ENCODE measurements at places on chromosomes 12 and 14.

DNA sequence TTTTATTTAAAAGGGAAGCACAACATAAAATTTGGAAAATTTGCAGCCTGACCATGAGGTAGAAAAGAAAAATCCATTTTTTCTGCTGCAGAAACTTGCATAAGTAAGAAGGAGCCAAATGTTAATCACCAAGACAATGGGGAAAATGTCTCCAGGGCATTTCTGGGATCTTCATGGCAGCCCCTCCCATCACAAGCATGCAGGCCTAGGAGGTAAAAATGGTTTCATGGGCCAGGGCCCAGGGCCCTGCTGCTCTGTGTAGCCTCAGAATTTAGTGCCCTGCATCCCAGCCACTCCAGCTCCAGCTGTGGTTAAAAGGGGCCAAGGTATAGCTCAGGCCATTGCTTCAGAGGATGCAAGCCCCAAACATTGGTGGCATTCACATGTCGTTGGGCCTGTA lies 735.6 kb downstream of the GALC start:
- no peak for DNase-seq

GRCh38 chr12:24134092-24134491 lies 184.6 kb upstream of the SOX5 start:
- DNase-seq = no peak

- DNase-seq = no peak
These were observed 22.4 kb downstream of the IRF2BPL start for GRCh38 chr14:77006132-77006531.

DNA sequence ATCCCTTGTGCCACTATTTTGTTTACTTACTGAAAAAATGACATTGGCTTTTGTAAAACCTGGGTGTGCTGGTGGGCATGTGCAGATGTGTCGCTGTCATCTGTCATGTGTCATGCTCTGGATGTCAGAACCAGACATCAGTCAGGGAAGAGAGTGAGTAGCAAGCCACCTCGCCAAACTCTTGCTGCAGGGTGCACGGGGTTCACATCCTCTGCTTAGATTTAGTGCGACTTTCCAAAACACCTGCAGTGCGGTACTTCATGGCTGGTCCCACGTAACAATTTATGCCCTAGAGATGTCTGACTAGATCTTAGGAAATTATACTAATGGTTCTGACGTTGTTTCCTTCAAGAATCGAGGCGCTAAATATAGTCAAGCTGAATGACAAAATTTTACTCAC lies 106.7 kb downstream of the CRADD start:
- no peak for DNase-seq

DNA sequence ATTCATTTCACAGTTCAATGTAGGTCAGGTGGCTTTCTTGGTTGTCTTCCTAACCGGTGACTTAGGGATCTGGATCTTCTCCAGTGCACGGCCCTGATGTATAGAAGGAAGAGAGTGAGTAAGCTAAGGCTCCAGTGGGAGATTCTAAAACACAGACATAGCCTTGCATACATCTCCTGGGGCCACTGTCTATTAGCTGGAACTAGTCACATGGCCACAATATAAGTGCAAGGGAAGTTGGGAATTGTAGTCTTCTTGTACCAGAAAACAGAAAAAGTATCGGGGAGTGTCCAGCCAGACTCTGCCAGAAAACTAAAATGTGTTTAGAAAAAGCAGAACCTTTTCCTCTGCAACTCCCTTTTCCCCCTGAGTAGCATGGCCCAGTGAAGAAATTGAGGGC lies 531.6 kb downstream of the VRK1 start:
- no peak for DNase-seq

DNA sequence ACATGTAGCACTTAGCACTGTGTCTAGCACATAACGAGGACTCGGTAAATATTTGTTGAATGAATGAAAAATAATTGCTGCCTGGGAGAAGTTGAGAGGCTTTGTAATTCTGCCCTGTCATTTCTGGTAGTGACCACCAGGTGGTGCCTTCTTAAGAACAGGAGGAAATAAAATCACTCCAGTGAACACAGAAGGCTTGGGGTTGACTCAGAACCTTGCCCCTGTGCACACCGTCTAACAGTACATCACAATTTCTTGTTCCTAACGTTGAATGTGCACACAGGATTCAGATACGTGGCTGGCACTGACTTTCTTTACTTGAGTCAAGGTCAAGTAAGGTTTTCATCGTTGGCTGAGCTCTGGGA lies 91.8 kb downstream of the RGS6 start:
- peak; percentile 53 for DNase-seq

DNA sequence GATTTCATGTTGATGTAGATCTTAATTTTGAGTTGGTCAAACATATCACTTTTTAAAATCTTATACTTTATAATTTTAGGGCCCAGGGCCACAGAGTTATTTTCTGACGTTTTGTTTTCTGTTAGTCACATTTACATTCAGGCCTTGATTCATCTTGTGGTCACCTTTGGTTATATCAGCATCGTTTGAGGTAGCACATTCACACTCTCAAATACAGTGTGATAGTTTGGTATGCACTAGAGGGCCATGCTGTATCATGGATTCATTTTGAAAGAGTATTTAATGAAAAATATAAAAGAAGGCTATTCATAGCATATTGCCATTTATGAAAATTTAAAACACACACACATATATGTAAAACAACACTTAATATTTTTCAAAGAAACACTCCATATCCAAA lies 274.6 kb downstream of the RAD51B start:
- DNase-seq = no peak

DNA sequence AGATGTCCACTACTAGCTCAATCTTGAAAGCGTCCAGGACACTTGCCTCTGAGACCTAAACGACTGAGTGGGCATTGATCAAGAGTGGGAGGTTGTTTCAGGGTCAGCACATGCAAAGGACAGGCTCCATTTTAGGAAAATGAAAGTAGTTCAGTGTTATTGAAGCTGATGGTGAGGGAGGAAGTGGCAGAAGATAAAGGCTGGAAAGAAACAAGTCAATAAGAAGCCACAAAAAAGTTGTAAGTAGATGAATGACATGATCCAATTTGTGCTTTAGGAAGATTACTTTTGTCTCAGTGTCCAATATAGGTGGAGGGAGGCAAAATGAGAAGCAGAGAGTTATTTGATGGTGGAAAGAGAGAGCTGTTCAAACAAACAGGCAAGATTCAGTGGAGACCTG lies 22.0 kb downstream of the GPR65 start:
- DNase-seq = no peak

GRCh38 chr14:79357307-79357706 lies 854.0 kb downstream of the DIO2 start:
- no peak for DNase-seq

- no peak for DNase-seq
These were observed 271.9 kb upstream of the PDE3A start for GRCh38 chr12:20096430-20096829.

GRCh38 chr14:72512925-72513324 lies 381.0 kb downstream of the DPF3 start:
- DNase-seq = no peak

GRCh38 chr14:55451950-55452349 lies 11.5 kb upstream of the TBPL2 start:
- DNase-seq = no peak

- DNase-seq = no peak
These were observed 33.5 kb downstream of the RBM19 start for GRCh38 chr12:113932381-113933196.

DNA sequence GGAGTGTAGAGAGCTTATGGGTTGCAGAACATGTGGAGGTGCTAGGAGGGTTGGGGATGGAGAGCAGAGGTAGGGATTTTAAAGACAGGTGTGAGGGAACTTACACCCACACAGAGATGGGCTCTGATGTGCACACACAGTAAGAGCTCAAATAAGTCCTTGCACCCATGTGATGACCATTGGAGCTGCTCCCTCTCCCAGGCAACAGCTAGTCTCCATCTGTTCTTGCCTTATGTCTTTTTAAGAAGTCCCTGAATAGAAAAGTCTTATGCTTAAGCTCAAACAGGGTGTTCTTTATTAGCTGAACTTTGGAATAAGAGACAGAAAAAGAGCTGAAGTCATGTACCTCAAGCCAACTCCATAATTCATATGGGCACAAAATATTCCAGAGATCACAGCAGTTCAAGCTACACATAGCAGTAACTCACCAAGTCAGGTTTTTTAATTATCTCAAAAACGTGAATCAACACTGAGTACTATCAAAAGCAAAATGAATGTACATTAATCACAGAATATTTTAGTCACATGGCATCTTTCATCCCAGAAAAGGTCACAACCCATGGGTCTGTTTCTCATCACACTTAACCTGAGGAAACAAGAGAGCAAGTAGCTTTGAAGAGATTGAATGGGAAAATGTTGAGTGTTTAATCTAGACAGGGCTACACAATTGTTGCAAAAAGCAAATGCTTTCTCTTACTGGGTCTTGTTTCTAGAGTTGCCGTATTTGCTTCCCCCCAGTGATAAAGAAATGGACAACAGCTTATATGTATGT lies 1513.6 kb upstream of the SEL1L start:
- no peak for DNase-seq

DNA sequence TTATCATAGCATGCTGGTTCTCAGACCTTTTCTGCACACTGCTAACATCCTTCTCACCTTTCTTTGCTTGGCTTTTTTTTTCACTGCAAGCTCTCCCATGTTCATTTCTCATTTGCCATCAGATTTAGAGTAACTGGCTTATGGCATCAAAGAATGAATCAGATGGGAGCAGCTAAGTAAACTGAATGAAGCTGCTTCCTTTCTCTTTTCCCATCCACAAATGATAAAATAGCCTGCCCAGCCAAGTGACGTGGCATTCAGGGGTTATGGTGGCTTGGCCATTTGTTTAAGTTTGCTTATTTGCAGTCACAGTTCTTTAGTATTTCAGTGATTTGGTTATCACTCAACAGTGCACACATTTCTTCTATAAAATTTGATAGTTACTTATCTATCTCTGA lies 708.6 kb downstream of the DIO2 start:
- no peak for DNase-seq

GRCh38 chr12:116924558-116925453 lies 14.1 kb downstream of the FBXW8 start:
- DNase-seq = no peak

GRCh38 chr12:80056845-80057244 lies 42.5 kb upstream of the OTOGL start:
- no peak for DNase-seq

DNA sequence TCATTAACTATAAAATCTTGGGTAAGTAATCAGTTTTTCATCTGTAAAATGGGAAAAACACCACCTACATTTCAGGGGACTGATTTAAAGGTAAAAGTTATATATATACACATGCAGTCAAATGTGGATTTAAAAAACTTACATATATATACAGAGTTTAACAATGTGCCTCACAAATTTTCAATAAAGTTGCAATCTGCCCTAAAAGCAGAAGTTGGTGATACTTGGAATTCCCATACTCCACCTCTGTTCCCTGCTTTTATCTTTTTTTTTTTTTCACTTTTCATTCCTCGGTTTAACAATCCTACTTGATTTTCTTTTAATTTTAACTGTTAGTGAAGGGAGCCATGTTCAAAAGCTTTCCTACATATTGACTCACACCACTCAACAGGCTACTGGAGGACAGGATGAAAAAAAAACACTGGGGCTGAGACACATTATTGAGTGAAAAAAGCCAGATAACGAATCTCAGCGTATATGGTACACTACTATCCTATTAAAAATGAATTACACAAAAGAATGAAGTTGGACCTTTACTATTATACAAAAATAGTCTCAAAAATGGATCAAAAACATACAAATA lies 24.3 kb downstream of the SPPL3 start:
- DNase-seq = no peak

- peak; percentile 84 for DNase-seq
These were observed 16.8 kb downstream of the MMP14 start for GRCh38 chr14:22852940-22853767.

DNA sequence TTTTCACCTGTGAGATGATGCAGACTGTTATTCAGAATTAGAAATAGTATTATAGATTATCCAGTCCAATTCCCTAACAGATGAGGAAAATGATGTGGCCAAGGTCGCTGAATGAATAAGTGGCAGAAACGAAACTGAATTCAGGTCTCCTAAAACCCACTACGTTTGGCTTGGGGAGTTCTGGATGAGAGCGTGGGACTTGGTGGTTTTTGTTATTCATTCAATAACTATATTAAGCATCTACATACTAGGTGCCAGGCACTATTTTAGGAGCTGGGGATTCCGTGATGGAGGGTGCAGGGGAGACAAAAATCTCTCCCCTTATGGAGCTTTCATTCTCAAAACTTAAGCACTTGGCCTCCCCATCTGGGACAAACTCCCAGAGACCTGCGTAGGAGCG lies 813 bp upstream of the CCDC184 start:
- no peak for DNase-seq

DNA sequence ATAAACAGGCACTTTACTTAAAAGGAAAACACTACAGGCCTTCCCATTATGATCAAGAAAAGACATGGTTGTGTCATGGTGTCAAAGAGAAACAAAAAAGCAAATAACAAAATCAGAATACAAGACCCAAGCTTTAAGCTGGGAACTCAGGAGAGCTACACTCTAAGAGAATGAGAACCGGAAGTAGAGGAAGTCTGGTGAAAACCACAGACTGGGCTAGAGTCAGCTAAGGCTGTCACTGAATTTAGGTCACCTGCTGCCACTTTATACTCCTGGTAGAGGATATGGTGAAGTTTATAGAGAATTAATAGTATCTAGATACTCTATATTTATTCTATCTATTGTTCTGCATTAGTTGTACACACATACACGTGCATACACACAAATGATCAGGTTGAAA lies 971.7 kb downstream of the FLRT2 start:
- no peak for DNase-seq

DNA sequence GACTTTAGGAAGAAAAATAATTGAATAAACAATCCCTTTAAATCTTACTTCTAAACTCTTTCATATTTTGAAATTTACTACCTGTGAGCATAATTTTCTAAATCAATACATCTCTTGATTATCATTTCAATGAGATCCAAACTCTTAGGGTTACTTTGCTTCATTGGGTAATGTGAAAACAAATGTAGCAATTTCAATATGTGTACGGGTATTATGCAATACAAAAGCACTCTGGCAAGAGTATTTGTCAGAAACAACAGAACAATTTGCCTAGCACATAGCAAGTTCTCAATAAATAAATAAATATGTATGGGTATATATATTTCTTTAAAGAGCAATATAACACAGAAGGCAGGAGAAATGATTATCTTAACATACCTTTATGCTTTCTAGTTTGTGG lies 77.1 kb downstream of the PLEKHG7 start:
- DNase-seq = no peak

GRCh38 chr12:98401427-98401826 lies 114.0 kb upstream of the TMPO start:
- no peak for DNase-seq

- no peak for DNase-seq
These were observed 87.7 kb upstream of the CCDC196 start for GRCh38 chr14:66398437-66398836.

DNA sequence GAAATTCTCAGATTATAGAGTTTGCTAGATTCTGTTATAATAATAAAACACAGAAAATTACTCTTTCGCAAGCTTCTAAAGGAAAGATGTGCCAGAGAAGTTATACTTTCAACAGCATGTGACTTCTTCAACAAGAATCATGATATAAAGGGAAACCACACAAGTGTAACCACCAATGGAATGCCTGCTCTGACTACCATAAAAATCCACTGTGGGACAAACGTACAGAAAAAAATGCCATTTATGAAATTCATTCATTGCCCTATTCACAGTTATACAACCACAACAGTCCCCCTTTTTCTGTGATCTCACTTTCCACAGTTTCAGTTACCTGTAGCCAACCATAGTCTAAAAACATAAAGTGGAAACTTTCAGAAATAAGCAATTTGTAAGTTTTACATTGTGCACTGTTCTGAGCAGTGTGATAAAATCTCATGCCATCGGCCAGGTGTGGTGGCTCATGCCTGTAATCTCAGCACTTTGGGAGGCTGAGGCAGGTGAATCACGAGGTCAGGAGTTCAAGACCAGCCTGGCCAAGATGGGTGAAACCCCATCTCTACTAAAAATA lies 3.2 kb downstream of the CATSPERB start:
- DNase-seq = no peak

Measured in HEK293T (cell line).